ENCODE measurements at places on chromosomes 12 and 14.

GRCh38 chr12:106046301-106046846 is 92.4 kb downstream of the NUAK1 start:
- no peak for DNase-seq

GRCh38 chr14:99730876-99731546 is 46.9 kb downstream of the CYP46A1 start:
- no peak for DNase-seq

GRCh38 chr12:4353785-4354208 is 25.7 kb downstream of the FGF23 start:
- DNase-seq: no peak

DNA sequence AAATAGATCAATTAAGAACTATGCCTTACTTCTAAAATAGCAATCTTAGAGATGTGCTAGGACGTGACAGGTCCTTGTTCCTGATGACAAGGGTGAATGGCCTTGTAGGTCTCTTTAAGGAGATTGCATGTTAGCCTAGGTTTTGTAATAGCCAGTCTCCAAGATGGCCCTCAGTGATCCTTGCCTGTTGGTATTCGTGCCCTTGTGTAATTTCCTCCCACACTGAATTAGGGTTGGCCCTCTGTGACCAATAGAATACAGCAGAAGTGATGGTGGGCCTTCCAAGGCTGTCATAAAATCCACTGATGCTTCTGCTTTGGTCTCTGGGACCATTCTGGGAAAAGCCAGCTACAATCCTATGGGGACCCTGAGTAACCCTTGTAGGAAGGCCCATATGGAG is 38.2 kb upstream of the SNX6 start:
- DNase-seq: no peak

GRCh38 chr14:34718750-34719304 is 4.4 kb upstream of the CFL2 start:
- DNase-seq: no peak

DNA sequence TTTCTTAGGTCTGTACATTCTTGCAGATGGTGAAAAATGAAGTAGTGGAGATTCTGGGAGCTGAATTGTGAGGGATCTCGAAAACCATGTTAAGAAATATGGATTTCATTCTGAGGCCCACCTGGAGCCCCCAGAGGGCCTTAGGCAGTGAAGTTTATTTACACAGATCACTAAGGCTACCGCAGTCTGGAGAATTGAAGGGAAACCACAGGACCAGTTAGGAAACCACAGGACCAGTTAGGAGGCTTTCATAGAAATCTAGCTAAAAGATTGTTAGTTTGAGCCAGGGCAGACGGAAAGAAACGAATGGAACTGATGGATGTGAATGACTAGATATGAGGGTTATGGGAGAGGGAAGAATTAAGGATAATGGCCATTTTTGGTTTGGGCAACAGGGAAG is 7.2 kb downstream of the CBLN3 start:
- no peak for DNase-seq

GRCh38 chr12:25269701-25270100 is 19.0 kb upstream of the KRAS start:
- DNase-seq: no peak

GRCh38 chr12:59186451-59186850 is 266.1 kb upstream of the LRIG3 start:
- DNase-seq: no peak

DNA sequence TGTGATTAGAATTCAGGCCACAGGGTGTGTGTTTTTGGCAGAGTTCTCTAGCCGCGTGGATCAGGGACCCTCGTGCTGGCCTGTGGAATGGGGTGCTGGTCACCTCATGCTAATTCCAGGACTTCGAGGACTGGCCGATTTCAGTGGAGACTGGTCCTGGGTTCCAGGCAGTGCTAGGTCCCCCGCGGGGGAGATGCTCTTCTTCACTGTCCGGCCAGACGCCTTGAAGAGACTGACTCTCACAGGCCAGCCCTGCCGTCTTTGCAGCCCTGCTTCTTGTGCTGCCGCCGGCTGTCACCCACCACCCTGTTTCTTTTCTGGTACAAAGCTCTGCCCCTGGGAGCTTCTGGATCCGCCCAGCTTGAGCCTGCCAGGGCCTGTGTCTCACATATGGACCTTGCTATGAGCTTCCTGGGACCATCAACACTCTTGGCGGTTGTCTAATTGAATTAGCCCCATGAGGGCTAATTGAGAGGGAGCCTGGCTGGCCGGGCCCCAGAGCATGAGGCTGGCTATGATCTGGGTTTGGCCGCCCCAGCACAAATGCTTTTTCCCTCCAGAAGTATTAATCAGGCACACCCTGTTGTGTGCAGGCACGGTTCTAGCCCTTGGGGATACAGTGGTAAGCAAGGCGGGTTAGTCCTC is 8.2 kb downstream of the MLXIP start:
- DNase-seq: no peak

DNA sequence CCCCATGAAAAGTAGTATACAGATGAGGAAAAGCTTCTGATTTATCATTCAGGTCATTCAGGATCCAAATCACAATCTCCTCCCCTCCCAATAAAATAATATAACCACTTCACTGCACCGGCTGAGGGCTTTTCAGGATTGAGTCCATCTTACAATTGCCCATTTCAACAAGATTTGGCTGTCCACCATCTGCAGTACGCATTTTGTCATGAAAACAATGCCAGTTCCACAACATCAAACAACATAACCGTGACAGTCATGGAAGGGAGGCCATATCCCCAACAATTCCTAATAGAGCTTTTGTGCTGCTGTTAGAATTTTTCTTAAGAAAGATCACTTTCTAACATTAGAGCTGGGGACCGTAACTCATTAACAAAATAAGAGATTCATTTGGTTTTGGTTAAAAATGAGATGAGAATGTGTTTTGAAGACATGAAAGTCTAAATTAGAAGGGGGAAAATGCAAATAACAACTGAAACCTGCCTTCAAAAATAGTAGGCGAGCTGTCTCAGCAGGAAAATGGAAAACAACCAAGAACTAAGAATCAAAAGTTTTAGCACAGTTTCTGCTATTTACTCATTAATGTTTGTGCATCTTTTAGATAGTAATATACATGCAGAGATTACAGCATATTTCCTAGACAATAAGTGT is 38.3 kb upstream of the TMTC2 start:
- DNase-seq: no peak

DNA sequence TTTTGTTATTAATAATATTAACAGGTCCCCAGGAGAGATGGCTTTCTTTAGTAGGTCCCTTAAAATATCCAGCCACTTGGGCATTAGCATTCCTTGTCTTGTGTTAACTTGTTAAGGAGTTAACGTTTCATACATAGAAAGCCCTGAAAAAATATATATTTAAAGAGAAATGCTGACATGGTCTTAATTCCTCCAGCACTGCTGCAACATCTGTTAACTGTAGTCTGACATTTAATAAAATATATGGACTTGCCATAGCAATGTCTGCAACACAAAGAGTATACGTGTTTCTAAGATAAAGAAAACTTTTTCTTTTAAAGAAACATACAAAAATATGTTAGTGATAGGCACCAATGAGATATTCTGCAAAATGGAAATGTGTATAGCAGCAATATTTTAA is 10.0 kb downstream of the SLC38A4 start:
- DNase-seq: no peak

DNA sequence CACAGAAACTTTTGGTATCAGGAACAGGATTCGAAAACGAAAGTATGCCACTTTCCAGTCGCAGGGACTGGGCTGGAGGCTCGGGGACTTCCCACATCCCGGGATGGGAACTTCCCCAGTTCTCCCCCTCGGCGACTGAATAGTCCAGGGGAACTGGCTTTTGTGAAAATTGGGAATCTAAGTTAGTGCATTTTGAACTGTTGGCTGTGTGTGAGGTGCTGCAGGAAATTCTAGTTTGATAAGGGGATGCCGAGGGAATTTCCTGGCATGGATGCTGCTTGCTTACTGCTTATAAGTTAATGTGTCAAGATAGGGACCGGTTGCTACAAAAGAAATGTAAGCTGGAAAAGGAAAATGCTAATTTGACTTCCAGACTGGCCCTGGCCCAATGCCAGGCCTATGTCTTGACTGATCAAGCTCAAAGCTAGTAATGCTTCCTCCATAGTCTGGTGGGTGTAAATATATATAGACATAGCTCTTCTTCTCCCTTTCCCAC is 73.4 kb upstream of the EIF5 start:
- DNase-seq: no peak

DNA sequence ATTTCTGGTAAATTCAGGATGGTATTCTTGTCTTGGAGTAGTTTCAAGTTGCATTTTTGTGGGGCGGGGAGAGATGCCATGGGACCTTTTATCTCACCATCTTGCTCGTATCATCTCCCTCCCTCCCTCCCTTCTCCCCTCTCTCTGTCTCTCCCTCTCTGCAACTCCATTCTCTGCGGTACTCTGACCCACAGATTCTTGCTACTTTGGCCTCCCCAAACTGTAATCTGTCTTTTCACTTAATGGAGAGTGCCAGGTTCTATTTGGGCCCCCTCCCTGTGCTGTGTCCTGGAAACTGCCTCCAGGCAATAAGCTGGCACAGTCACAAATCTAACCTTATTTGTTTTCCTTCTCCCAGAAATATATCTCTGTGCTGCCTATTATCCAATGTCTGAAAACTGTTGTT is 175.2 kb downstream of the PAWR start:
- DNase-seq: no peak

DNA sequence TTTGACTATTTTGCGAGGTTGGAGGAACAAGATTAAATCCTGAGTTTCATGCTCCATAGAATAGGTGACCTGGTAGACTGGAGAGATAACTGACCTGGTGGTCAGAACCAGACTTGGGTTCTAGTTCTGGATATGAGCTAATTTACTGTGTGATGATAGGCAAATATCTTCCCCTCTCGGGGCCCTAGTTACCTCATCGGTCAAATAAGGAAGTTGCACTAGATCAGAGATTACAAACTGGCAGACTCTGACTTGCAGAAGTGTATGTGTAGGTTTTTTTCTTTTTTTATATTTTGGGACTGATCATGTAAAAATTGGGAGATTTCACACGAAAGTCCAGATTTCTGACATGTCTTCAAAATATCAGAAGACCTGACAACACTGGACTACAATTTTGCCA is 37.0 kb downstream of the RPH3A start:
- no peak for DNase-seq

DNA sequence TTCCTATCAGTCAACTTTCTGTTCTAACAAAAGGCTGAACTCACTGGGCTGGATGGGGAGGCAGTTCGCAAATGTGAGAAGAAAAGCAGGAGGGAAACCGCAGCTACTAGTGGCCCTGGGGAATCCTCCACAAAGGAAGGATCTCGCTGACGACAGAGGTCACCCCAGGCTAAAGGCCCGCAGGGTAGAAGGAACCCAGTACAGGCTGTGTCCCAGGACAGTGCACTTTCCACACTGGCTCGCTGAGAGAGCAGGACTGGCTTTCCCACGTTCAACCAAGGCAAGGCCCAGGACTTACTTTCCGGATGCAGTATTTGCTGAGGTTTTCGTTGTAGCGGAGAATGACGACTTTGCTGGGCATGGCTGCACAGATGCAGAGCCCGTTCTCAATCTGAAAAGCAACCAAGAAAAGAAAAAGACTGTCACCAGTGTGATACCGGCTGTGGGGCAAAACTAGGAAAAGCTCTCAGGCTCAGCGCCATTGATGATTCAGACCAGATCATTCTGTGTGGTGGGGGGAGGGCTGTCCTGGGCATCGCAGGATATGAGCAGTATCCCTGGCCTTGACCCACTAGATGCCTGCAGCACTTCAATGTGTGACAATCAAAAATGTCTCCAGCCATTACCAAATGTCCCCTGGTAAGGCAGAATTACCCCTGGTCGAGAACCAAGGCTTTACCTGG is 36.3 kb downstream of the PRKAB1 start:
- DNase-seq: no peak

DNA sequence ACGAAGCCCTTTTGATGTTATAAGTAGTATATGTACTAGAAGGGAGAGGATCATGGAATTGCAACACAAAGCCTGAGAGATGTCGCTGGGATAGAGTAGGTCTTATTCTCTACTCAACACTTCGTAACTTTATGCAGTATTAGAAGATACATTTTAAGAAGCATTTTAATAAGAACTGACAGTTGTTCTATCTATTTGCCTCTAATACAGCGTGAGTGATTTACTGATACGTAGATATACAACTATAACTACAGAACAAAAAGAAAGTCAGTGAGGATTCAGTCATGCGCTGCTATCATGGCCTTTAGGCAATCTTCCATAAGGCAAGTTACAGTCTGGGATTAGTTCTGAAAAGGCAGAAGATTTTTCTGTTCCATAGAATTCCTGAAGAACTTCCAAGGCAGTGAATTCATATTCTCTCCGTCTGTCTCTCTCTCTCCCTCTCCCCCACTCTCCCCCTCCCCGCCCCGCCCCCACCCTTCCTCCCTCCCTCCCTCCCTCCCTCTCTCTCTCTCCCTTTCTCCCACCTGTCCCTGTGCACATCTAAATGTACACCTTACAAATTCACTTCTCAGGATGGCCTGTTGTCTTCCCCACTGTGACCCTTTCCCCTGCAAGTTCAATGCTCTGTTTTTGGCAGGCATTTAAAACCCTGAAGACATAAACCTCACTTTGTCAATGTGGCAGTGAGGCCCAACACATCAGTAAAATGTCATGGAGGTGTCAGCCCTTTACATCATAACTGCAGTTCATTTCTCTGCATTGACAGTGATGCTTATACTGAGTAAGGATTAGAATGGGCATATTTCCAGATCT is 470.6 kb downstream of the EGLN3 start:
- DNase-seq: no peak

- no peak for DNase-seq
Measured at GRCh38 chr14:91719839-91720238, 12.0 kb downstream of the CATSPERB start.

DNA sequence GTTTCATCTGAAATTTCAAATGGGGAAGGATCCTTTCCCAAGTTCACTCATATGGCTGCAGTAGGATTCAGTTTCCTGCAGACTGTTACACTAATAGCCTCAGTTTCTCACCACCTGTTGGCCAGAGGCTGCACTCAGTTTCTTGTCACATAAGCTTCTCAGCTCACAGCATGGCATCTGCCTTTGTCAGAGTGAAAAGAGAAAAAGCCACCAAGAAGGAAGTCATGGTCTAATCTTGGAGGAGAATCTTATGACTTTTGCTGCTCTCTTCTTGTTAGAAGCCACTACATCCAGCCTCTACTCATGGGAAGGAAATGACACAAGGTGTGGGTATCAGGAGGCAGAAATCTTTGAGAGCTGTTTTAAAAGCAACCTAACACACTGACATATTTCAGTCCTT is 39.4 kb upstream of the BTG1 start:
- no peak for DNase-seq
